Osteocyte (in vitro differentiated cells): ENCODE measurements at places on chromosomes 7 and 10.

- no peak for DNase-seq
Observed at GRCh38 chr7:110647266-110647665, 443.7 kb upstream of the LRRN3 start.

- DNase-seq: no peak
Observed at GRCh38 chr7:83149466-83149865, 13.2 kb downstream of the PCLO start.

DNA sequence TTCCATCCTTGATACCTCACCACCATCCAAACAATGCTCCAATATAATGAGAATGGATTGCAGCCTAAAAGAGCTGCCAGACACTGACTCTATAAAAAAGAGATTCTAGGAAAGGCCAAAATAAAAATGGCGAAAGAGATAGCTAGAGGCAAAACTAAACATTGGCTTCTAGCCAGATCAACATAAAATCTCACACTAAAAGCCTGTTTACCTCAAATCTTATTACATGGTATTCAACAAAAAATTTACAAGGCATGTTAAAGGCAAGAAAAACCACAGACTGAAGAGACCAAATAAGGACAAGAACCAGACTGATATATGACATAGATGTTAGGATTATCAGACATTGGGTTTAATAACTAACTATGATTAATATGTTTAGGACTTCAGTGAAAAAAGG is 1127.0 kb downstream of the DNAJB9 start:
- no peak for DNase-seq

DNA sequence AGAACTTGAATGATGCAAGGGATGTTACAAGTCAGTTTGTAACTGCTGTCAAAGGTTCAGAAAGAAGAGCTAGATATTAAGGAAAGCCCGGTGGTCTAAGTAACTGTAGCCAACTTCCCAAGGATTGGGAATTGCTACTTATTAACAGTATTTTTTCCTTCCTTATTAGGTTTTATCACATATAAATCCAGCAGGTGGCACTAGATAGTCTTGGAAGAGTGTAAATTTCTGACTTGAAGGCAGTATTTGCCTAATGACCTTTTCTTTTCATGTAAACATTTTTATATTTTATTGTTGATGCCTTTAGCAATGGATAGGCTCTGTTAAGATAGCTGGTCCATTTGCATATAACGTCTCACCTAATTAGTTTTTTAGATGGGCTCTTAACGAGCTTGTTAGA is 51.2 kb downstream of the ANLN start:
- no peak for DNase-seq

DNA sequence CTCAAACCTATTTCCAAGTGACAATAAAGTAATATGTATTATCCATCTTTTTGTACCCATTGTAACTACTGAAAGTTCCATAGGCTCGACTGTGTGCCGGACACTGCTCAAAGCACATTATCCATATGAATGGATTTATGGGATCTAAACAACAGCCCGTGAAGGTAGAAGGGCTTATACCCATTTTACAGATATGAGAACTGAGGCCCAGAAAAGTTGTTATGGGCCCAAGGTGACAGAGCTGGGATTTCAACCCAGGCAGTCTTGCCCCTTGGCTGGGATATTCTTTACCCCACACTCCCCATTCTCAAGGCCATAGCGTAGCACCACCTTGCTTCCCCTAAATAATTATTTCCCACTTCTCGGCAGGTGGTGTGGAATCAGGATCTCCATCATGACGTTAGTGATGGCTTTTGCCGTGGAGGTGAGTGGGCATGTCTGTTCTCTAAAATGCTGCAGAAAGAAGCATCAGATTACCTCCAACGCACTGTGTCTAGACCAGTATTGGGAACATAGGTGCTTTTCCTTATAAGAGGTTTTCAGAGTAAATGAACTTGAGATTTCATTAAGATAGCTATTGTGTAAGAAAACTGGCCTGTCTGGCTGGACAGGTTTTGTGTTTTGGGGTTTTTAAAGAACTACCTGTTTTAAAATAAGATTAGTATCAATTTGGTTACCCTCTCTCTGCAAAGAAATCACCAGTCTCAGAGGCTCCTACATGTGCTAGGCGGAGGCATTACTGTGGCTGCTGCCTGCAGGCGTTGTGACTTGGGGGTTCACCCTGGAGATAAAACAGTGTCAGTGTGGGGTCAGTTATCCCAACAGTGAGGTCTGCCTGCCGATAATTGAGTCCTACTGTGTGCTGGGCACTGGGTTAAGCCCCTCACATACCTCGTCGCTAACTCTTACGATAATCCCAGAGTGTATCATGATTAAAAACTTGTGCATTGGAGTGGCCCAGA is 85.1 kb upstream of the SDK1 start:
- DNase-seq: peak; percentile 54

- DNase-seq: no peak
Observed at GRCh38 chr10:77168861-77169260, 468.7 kb downstream of the KCNMA1 start.

DNA sequence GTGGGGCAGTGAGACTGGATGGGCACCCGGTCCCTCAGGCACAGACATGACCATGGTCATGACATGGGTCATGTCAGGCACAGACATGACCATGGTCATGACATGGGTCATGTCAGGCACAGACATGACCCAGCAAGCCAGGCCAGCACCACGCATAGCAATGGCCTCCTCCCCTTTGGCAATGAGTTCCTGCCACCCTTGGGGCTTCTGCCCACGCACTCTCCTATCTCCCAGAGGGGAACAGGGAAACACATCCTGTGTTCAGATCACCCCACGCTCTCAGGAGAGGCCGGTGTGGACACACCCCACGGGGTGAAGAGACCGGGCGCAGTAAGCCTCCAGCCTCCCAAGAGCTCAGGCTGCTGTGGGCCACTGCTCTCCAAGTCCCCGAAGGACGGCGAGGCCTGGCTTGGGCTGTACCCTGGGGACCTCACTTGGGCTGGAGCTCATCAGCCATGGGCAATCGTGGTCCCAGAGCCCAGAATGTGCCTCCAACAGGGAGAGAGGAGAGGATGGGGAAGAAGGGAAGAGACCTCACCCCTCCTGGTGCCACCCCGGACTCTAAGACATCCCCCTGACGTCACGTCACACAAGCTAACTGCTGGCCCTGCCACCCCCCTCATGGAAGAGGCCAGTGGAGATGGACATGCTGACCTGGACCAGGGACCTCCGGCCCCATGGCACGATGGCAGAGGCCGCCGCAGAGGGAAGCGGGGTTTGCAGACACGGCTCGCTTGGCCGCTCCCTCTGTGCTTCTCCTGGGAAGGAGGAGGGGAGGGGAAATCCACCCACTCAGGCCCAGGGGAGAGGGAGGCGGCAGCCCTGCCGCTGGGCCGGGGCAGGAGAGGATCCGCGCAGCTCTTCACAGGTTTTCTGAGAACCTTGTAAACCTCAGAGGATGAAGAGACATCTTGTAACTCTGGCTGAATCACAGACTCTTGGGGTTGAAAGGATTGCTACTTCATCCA is 269.6 kb downstream of the ELFN1 start:
- no peak for DNase-seq

GRCh38 chr10:18456984-18457383 is 194.4 kb downstream of the NSUN6 start:
- peak; percentile 54 for DNase-seq

GRCh38 chr10:15123749-15124184 is 26.6 kb downstream of the RPP38 start:
- DNase-seq: no peak

GRCh38 chr7:159145490-159145855 is 806 bp upstream of the VIPR2 start:
- DNase-seq: peak; percentile 73

- DNase-seq: no peak
Observed at GRCh38 chr10:37667736-37668135, 189.7 kb downstream of the ZNF248 start.

GRCh38 chr7:148665221-148665620 is 33.5 kb upstream of the CUL1 start:
- no peak for DNase-seq

DNA sequence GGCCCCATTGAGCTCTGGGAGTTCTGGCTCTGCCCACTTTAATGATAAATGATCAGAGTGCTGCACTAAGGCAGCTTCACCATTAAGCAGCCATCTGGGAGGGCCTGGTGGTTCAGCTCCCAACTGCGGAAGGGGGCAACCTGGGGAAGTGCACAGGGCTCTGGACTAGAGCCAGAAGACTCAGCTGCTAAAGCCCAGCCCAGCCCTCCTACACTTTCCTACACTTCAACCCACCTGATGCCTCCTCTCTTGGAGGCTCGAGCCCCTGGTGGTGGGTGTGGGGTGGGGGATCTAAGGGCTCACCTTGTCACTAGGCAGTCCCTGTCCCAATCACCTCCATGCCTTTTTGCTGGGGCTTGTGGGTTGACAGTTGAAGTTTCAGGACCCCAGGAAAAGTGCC is 60.6 kb upstream of the ANTXRL start:
- peak; percentile 71 for DNase-seq

- DNase-seq: no peak
Observed at GRCh38 chr10:118908557-118909256, 120.8 kb upstream of the NANOS1 start.

DNA sequence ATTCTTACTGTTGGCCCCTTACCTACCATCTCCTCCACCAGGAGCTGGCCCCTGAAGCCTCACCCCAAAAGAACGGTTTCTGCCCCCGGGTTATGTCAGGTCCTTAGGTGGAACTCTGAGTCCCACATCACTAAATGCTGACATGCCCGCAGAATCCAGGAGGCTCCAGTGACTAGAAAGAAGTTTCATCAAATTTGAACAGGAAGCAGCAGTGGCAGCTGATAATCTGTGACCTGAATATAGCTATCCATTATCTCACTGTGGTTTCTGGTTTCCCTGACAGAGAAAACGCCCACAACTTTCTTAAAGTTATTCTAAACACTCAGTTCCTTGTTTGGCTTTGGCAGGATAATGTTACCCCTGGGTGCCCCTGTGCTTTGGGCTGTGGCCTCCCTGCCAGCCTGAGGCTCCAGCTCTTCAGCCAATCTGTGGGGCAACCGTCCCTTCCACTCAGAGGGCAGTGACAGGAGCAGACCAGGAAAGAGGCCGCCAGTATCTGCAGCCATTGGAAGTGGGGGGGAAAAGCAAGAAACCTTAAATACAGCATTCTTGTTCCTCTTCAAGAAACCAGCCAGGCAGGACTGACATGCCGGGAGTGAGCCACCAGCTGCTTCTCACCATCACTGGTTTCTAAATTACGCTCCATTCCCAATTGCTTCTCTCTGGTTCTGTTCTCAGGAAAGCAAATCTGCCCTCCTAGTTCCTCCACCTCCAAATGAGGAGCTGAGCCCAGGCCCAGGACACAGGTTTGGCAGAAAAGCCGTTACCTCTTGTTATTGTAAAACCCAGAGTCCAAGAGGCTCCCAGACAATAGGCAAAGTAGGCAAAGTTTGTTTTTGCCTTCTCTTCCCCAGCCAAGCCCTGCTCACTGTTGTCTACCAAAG is 41.2 kb upstream of the VCL start:
- no peak for DNase-seq

DNA sequence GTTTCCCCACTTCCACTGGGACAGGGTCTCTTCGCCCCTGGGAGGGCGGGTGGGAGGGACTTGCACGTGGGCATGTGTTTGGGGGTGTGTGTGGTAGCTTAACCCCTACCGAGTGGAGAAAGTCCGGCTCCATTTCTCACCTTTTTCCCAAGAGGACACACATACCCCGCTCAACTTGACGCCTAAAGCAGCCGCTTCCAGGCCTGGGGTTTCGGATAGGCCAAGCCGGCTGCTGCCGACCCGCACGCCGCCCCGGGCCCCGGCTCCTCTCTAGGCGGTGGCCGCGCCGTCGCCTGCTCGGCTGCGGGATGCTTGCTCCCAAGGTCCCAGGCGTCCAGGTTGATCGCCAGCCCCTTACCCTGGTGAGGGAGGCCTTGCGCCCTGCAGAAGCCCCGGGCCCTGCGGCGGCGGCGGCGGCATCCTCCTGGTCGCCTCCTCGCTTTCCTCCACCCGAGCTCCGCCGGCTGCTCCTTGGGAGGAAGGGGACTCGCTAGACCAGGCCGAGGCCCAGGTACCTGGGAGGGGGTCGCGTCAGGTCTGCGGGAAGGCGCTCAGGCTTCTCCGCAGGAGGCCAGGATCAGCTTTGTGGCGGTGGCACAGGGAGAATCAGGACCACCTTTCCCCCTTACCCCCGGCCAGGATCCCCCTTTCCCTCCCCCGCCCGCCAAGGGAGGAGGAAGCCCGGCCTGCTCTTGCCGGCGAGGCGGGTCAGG is 3.2 kb upstream of the GATA3 start:
- peak; percentile 75 for DNase-seq

- no peak for DNase-seq
Observed at GRCh38 chr7:139118234-139118804, 8.8 kb upstream of the ZC3HAV1 start.

GRCh38 chr10:58641708-58642107 is 129.0 kb downstream of the BICC1 start:
- DNase-seq: no peak

DNA sequence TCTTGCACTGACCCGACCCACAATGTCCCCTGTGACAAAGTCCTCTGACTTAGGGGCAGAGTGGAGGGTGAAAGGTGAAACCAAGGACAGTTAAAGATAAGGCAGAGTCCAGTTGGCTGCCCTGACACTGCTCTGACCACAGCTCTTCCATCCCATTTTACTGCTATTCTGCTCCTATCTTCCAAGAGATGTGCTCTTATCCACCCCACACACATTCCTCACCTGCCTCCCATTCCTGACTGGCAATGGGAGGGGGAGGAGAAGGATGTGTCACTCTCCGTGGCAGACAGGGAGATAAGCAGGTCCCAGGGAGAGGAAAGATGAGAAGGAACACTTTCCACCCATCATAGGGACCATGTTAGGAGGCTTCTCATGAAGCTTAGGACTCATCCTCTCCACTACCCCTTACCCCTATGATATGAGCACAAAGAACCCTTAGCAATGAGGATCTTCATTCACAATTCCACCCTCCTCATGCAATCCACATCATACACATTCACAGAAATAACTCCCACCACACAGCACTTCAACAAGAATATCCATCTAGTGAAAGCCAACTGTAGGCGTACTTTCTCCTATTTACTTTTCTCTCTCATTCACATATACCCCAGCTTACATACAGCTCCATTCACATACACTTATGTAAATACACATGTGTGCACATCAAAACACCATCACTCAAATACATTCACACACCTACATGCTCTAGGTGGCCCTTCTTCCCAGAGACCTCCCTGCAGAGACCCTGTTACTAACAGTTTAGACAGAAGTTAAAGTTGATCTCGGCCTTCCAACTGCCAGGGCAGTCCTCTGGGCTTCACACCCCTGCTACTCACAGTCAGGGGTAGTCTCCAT is 6.6 kb downstream of the SYNPO2L start:
- DNase-seq: no peak
